Activated T-helper 1 cell treated with anti-CD3 and anti-CD28 coated beads, Interleukin-12 subunit alpha, Interleukin-12 subunit beta, Interleukin-2, Interleukin-4 antibody, amounts not matched to agents 30 ng/mL and 10 ng/mL and 1 ng/mL, durations not matched to agents 14 hours and 24 hours and 36 hours (primary cell): ENCODE measurements at places on chromosomes 11 and 22. TPM values are rescaled to one million over a fixed set of nuclear protein-coding genes. Genes with fewer than 3 reads are reported as not detected.

OR8A1 gene
- not detected in 2 replicates for total RNA-seq

NAALAD2 gene
- total RNA-seq, result not detected in 2 replicates

SSRP1 gene
- total RNA-seq, result 235 and 239 TPM in 2 replicates

SMTNL1 gene
- total RNA-seq, result not detected in 2 replicates

C1QTNF4 gene
- 0.16 TPM in 1 of 2 replicates, not detected in the other for total RNA-seq

ZNF215 gene
- total RNA-seq, result 1.8 and 2.1 TPM in 2 replicates

CHST1 gene
- 0.17 and 0.23 TPM in 2 replicates for total RNA-seq

DHCR7 gene
- 100 and 106 TPM in 2 replicates for total RNA-seq

FDX1 gene
- 14.2 and 15.9 TPM in 2 replicates for total RNA-seq

PTGDR2 gene
- total RNA-seq, result 0.10 TPM in 2 replicates

ANGPTL5 gene
- not detected in 2 replicates for total RNA-seq

EXPH5 gene
- total RNA-seq, result 0.56 and 0.65 TPM in 2 replicates

OR10A2 gene
- total RNA-seq, result not detected in 2 replicates

MS4A1 gene
- total RNA-seq, result not detected in 2 replicates

KRTAP5-8 gene
- total RNA-seq, result 0.17 TPM in 1 of 2 replicates, not detected in the other

CARD16 gene
- 9.5 and 10.5 TPM in 2 replicates for total RNA-seq

ISX gene
- total RNA-seq, result not detected in 2 replicates

LRRN4CL gene
- 0.17 and 0.26 TPM in 2 replicates for total RNA-seq

CHRNA10 gene
- total RNA-seq, result 2.6 and 2.9 TPM in 2 replicates
